ENCODE measurements at places on chromosomes 3 and 15. TPM values are rescaled to one million over a fixed set of nuclear protein-coding genes. Genes with fewer than 3 reads are reported as not detected.
A peak's percentile ranks its signal among the peaks of the same experiment; 100 is the strongest.

DNA sequence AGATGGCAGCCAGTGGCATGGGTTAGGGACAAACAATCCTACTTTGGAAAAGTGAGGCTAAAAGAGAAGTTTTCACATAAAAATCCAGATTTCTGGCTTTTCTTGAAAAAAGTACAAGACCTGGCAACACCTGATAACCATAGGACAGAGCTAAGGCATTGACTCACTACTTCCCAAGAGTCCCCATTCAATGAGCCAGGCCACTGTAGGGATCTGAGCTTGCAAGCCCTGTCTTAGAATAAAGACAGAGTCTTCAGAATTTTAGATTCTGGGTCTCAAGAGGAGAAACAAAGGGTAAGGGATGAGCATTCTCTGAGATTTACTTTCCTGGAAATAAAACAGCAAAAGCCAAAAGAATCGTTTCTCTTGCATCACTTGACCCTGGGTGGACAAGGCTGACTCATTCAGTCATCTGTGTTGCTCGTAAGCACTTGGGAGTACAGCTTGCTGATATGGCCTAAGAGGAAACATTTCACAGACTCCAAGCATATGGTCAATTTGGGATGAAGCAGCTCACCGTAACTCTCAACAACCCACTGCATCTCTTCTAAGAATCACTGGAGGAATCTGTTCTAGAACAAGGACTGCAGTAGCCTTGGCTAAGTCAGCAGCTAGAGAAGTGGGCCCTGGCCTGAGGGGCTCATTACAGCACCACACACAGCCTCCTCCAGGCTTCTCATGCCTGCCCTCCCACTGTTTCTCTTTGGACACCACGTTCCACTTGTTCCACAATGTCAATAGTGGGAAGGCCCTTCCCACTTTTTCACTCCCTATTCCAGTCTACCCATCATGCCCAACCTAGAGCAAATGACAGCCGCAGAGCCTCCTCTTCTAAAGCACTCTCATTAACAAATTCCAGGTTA is 86.2 kb downstream of the RFTN1 start:
- DNase-seq = peak; percentile 14

DNA sequence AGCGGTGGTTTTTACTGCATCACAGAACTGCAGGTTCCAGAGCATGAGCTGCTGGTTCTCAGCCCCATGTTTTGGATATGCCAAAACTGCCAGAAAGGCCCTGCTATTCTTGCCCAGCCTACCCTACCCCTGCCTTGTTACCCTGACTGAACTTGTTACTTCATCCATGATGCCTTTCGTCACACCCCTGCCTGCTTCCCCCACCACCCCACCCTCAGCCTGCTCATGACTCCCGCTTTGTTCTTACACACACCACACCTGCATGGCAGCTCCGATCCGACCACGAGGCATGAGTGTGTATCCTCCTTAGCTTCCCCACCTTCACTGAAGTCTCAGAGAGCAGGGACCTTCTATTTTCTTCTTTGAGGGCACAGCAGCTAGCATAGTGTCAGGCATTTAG is 5.1 kb upstream of the TM4SF1 start:
- DNase-seq = no peak

GRCh38 chr3:147297761-147298350 is 108.5 kb downstream of the ZIC4 start:
- DNase-seq = no peak

DNA sequence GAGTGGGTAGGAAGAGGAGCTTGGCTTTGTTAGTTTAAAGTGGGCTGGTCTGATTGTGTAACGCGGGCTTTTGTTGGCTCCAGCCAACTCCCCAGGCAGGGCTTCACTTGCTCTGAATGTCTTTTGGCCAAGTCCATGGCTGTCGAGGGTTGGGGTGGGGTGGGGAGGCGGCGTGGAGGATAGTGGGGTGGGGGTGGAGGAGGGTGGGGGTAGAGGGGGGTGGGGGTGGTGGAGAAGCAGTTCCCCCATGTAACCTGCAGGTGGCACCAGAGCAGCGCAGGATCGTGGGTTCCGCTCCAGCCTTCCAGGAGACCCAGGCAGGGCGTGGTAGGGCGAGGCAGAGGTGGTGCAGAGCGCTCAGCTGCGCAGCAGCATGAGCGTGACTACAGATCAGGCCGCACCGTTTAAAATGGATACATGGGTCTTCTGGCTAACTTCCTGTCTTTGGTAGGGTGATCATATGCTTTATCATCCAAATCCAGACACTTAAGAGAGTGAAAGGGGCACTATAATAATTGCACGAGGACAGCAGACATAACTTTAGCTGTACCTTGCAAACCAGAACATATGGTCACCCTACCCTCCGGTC is 28.3 kb downstream of the GOLGA6A start:
- DNase-seq = peak; percentile 80

DNA sequence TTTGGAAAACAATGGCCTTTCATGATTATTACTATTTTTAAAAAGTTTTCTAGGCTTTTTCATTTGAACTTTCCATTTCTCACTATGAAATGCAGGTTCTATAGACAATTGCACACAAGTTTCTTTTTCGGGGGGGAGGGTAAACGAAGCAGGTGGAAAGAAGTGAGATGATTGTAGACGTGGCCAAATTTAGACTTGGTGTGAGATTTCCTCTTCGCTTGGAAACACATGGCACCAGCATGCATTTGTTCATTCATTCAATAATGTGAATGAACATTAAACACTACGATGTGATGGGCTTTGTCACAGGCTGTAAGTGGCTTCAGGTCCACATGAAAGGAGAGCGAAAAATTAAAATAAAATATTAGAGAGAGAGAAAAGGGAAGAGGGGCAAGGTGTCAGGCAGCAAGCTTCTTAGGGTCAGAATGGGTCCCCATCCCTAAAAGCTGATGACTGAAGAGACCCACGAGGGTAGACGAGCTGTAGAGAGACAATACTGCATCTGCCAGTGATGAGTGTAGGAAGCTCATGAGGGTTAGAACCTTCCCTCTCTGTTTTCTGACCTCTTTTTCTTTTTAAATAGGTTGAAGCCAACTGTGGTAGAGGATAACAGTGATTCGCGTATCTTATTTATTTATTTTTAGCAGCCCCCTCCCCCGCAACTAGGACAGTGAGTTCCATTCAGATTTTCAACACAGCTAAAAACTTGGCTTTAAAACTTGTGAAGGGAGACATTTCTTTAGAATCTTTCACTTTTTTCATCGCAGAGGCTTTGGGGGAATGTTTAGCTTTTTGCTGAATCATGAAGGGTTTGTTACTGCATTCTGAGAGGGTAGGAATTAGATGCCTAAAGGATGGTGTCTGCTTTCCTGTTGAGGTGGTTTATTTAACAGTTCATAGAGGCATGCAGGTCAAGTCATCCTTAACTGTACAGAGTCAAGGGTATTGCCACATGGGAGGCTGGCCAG is 36.2 kb downstream of the GAP43 start:
- DNase-seq = no peak

DNA sequence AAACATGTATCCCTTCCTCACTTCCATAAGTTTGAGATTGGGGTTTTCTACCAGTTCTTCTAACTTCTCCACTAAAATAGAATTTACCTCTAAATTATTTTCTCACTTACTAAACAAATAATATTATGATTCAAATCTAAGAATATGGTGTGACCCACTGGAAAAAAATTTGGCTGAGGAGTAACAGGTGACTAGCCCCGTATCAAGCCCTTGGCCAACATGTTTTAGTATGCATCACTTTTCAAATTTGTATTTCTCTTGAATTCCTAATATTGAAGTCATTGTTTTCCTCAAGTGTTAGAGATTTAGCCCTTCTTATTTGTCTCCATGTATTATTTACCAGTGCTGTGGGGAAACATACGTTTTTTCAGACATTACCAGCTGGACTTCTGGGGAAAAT is 759.4 kb downstream of the NSUN3 start:
- DNase-seq = no peak

- DNase-seq = no peak
These were observed 31.3 kb upstream of the MEIS2 start for GRCh38 chr15:37131621-37132020.

Gene FAN1
- 15.3 TPM for total RNA-seq

- no peak for DNase-seq
These were observed 868 bp upstream of the GADL1 start for GRCh38 chr3:30895329-30895728.

Gene A4GNT
- total RNA-seq = not detected

- no peak for DNase-seq
These were observed 713.9 kb upstream of the GBE1 start for GRCh38 chr3:82475306-82475705.

Gene UPK1B
- total RNA-seq = 0.95 TPM

DNA sequence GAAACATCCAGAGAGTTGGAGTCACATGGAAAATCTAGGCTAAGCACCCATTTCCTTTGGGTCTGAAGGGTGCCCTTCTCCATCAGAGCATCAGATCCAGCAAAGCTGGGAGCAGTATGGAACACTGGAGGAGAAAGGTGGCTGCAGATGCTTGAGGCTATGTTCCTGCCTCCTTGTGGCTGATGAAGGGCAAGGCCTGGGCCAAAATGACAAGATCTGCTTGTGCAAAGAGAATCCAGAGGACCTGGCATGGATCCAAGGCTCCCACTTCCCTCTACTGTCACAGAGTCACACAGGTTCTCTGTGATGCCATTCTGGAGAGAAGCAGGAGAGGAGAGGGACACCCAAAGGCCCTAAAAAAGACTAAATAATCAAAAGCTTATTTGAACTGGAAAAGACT is 9.2 kb upstream of the ATP8B4 start:
- peak; percentile 48 for DNase-seq

DNA sequence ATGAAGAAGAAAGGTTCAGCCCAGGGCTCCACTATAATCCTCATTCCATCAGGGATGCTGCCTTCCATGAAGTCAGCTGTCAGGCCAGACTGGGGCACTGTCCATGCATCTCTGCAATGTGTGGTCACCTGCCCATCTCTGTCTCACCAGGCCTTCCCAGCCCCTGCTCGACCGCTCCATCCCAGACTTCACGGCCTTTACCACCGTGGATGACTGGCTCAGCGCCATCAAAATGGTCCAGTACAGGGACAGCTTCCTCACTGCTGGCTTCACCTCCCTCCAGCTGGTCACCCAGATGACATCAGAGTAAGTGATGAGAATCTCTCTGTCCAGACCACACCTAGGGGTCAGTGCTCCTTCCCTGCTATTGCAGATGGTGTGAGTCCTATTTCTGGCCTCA is 454.1 kb downstream of the EPHB1 start:
- no peak for DNase-seq

DNA sequence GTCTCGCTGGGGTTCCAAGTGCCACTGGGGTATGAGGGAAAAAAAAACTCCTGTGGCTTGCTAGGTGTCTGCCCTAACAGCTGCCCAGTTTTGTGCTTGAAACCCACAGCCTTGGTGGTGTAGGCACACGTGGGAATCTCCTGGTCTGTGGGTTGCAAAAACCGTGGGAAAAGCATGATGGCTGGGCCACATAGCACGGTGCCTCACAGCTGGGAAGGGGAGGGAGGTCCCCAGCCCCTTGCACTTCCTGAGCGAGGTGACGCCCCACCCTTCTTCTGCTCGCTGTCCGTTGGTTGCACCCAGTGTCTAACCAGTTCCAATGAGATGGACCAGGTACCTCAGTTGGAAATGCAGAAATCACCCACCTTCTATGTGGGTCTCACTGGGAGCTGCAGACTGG is 144.3 kb downstream of the KBTBD8 start:
- no peak for DNase-seq

DNA sequence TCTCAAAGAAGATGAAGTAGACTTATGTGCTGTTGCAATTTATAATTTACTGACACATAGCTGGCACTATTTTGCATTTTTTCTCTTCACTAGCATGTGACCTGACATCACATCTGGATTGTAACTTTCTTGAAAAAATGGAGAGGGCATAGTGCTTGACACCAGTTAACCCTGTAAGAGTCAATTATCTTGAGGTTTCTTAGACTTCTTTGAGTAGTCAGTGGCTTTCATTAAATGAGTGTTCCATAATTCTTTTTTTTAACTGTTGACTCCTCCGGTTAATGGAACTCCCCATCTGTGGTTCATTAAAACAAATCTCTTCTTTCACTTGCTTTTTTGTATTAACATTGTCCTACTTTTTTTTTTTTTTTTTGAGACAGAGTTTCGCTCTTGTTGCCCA is 16.9 kb upstream of the PRKCI start:
- no peak for DNase-seq

Gene CNTN3
- 9.4 TPM for total RNA-seq

Gene CCDC9B
- 22.0 TPM for total RNA-seq

DNA sequence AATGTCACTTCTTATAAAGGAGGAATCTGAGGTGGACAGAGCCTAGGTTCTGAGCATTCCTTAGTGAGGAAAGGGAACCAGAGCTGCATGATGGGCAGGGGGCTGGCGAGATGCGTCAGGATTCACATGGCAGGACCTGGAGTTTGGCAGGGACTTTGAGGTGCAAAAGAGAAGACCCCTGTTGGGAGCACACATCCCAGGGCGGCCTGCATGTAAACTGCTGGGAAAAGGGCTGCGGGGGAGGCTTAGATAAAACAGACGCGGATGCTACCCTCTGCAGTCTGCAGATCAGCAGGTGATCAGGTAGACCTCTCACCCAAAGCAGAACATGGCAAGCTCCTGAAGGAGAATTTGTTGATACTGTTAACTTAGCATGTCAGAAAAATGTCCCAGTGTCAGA is 168.4 kb downstream of the VGLL4 start:
- DNase-seq = no peak

Gene NR2E3
- not detected for total RNA-seq

- DNase-seq = no peak
These were observed 22.3 kb downstream of the CLDN1 start for GRCh38 chr3:190299969-190300368.

DNA sequence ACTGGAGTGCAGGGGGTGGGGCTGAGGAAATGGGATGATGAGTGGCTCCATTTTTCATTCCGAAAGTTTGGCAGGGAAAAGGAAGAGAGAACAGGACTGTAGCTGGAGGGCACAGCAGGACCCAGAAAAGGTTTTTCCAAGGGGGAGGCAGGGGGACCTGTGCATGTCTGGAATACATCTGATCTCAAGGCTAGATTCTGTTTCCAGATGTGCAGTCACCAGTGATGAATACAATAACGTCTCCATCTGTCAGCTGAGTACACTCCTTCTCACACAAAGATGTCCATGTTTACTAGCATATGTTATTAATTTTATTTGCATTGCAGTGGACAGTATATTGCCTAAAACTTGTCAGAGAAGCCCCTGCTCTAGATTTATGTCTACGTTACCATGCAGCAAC is 39.9 kb upstream of the PRTG start:
- no peak for DNase-seq

GRCh38 chr3:50594253-50594785 is 17.3 kb downstream of the CISH start:
- no peak for DNase-seq
